ENCODE measurements at places on chromosomes 5 and 9.

- no peak for DNase-seq
Measured at GRCh38 chr5:74295676-74296075, 344.9 kb downstream of the ENC1 start.

DNA sequence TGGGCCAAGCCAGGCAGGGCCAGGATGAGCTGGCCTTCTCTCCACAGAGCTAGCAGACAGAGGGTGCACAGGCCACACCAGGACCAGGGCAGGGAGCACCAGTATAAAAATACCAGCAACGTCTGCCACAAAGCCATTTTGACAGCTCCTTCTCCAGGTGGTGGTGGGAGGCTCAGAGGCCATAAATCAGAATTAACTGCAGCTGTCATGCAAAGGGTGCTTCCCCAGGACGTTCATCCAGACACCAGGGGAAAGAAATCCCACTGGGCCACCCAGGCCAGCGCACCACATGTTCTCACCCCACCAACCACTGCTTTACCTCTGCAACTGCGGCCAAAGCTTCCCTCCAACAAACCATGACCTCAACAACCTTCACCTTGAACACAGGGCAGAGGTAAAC lies 403.7 kb upstream of the TRPC7 start:
- no peak for DNase-seq

GRCh38 chr9:97038611-97039513 lies at the start of gene CTSV:
CTSV (minus strand) TSS chr9:97039142; CDS start chr9:97038043, 1,099 bp downstream.
- peak; percentile 94 for DNase-seq

GRCh38 chr9:136944212-136944518 lies 373 bp downstream of the FBXW5 start:
- DNase-seq = no peak

GRCh38 chr5:43571237-43571636 lies 14.4 kb upstream of the PAIP1 start:
- DNase-seq = no peak

GRCh38 chr9:15736569-15736968 lies 183.7 kb downstream of the CCDC171 start:
- no peak for DNase-seq

- DNase-seq = no peak
Measured at GRCh38 chr5:127933348-127933747, 150.2 kb upstream of the SLC12A2 start.

- no peak for DNase-seq
Measured at GRCh38 chr5:32505756-32506155, 61.2 kb upstream of the ZFR start.

GRCh38 chr5:132055808-132056609 lies 4.4 kb upstream of the IL3 start:
- peak; percentile 1 for DNase-seq

DNA sequence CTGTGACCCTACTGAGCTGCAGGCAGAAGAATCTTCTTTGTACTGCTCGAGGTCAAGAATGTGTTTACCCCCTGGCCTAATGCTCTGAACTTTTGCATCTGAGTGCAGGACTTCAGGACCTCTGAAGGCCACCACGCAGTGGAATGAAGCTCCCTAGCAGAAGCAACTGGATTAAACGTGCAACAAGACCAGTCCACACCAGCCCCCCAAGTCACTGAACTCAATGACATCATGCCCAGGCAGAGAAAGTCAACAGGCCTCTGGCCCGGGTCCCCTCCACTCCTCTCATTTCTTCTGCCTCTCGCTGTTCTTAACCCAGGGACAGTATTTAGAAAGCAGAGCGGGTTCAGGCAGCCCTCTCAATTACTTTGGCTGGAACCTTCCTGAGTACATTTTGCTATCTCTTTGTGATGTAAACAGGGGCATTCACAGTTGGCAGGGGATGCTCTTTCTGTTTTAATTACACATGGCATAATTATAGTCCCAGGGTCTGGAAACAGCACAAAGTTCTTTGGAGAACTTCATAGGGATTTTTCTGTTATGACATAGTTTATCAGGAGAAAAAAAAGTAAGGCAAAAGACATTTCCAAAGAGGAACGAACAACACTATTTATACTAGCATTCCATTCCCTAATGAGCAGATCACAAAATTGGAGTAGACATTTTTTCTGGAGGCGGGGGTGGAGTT lies 108.2 kb upstream of the SPATA31D4 start:
- DNase-seq = no peak

- DNase-seq = no peak
Measured at GRCh38 chr5:53817183-53817582, 256.7 kb downstream of the NDUFS4 start.

- no peak for DNase-seq
Measured at GRCh38 chr5:79527431-79527830, 13.5 kb upstream of the HOMER1 start.

DNA sequence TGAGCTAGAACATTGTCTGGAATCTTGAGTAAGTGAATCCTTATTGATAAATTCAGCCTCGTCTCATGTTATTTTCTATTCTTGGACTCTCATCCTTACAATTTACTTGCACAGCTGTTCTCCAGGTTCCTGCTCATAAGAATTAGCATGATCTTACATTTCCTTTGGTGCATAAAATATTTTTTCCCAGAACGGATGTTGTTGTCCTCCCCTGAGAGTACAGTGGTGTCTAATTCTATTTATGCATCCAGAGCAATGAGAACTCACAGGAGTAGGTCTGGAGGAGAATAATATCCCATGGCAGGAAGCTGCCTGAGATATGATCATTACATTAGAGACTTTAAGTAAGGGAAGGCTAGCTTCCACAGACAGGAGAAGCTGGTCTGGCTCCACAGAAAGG lies 178.4 kb upstream of the MAST4 start:
- no peak for DNase-seq

DNA sequence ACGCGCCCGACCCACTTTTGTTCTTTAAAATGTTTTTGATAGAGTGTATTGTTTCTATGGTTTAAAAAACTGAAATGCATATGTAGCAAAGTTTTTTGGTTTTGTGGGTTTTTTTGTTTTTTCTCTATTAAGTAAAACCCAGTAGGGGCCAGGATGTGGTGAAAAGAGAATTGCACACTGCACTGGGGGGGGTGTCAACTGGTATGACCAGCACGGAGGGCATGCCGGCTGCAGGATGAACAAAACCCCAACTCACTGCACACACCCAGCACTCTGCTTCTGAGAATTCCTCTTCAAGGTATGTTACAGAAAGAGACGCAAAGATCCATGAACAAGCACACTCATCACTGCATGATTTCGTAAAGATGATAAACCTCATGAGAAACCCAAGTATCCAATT lies 75.0 kb downstream of the STK10 start:
- no peak for DNase-seq

GRCh38 chr5:43536972-43537371 lies 19.9 kb downstream of the PAIP1 start:
- DNase-seq = no peak

- DNase-seq = no peak
Measured at GRCh38 chr5:59069438-59070079, 486.7 kb downstream of the RAB3C start.

GRCh38 chr5:176368726-176369125 lies 3.4 kb downstream of the ARL10 start:
- no peak for DNase-seq

DNA sequence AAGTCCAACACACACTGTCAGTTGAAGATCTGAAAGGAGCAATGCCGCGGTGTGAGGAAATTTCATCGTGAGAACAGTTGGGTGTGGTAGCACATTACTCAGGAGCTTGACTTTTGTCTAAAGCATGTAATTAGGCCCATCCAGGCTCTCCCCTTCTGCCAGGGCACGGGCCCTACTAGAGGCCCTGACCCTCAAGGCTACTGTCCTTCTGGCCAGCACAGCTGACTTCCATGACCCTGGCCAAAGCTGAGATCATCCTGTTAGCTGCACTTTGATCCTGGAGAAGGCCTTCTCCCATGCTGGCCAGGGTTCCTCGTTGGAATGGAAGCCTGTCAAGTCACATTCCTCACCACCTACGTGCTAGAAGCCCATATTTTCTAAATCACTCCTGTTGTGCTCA lies 77.8 kb upstream of the SLC1A3 start:
- no peak for DNase-seq

- no peak for DNase-seq
Measured at GRCh38 chr5:17156463-17156862, 61.0 kb upstream of the BASP1 start.

DNA sequence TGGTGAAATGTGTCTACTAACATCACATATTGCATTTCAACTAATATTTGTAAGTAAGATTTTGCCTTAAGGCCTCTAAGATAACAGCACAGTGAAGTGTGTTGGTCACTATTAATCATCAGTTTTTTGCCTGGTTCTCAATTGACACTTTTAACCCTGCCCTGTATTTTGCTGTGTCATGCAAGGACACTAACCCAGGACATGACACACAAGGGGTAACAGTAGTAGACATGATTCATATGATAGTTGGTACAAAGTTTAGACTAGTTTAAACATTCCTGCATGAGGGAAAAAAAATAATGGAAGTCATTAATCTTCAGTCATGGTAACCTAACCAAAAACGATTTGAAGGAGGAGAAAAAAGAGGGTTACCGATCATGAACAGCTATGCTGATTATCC lies 207.0 kb downstream of the DEPDC1B start:
- no peak for DNase-seq

- no peak for DNase-seq
Measured at GRCh38 chr5:135067587-135067986, 33.6 kb upstream of the PITX1 start.

- no peak for DNase-seq
Measured at GRCh38 chr5:176515396-176515795, 21.8 kb downstream of the RNF44 start.

- no peak for DNase-seq
Measured at GRCh38 chr5:122287101-122287500, 24.9 kb upstream of the SNCAIP start.

DNA sequence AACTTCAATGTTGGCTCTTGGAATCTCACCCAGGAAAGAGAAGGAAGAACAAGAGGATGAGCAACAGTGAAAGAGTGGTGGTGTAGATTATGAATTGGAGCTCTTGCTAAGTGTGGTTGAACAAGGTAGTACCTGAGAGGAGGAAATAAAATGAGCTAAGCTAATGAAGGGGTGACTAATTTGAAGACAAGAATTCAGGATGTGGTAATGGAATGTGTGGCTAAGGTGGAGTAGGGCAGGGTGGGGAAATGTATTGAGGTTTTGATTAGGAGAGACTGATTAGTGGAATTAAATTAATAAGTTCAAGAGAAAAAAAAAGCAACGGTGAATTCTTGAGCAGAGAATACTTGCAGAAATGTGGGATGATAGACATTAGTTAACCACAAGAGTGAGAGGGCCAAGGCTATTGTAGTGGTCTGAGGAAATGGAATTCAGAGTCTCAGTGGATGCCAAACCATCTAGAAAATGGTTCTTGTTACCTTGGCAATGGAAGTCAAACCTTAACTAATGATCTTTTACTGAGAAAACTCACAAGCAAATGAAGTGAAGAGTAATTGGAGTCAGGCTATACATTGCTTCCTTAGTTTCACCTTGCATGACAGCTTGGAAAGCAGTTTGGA lies 648.3 kb upstream of the ZNF608 start:
- DNase-seq = no peak

DNA sequence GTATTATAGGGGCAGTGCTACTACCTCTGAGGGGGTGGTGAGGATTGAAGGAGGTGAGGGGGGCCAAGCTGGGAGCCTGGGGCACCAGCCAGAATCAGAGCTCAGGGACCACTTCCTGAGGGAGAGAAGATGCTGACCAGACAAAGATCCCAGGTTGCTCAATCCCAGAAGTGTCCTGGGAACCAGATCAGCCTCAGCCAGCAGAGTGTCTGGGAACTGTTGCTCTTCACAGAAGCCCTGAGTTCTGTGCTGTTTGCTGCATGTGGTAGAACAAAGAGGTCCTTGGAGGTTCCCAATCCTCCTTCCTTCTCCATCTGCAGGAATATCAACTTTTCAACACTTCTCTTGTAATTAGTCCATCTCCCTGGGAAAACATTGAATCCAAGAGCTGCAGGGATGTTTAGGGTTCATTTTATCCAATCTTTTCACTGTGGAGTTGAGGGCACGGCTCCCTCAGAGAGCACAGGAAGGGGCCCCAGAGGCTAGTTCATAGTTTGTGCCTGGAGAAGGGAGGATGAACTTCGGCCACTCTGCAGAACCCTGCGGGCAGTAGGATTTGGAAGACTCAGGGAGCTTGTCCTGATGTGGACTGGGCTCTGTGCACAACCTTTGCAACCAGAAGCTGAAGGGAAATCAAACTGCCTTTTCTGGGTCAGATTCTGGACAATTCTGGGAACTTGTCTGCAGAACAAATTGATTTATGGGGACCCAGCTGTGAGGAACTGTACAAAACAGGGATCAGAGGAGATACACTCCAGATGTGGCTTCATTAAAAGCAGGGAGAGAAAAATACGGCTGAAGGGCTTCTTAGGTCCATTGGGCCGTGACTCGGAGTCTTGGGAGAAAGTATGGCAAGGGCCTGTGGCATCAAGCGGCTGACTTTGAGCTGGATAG lies 57.1 kb downstream of the GALNT12 start:
- DNase-seq = no peak

DNA sequence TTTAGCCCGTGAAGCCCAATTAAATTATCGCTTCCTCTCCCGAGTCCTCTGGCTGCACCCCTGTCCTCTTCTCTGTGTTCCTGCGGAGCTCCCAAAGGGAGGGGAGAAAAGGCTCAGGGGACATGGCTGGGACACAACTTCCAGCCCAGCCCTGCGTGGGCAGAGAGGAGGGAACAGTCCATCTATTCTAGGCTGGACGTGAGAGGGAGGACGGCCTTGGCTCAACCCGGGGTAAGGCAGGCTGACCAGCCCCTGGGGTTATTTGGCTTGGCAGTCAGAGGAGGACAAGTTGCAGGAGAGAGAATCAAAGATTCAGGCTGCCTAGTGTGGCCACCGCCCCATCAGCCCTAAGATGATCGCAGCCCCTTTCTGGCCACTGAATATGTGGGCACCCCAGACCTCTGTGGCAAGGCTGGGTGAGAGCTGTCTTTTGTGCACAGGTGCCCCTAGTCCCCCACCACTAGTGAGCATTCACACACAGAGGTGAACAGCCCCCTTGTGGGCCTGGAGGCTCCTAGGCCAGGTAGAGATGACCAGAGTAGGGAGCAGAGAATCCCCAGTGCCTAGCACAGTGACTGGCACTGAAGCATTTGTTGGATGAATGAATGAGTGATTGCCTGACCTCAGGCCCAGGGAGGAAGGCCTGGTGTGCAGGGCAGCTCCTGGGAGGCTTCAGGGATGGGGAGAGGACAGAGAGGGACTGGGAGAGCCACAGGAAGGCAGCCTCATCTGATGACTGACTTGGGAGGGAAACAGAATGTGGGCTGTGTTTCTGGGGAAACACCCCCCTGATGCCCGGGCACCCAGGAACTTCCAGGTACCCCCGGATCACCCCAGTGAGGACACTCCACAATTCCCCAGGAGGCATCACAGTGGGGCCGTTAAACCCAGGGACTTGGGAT lies 133.9 kb downstream of the C9orf50 start:
- no peak for DNase-seq

DNA sequence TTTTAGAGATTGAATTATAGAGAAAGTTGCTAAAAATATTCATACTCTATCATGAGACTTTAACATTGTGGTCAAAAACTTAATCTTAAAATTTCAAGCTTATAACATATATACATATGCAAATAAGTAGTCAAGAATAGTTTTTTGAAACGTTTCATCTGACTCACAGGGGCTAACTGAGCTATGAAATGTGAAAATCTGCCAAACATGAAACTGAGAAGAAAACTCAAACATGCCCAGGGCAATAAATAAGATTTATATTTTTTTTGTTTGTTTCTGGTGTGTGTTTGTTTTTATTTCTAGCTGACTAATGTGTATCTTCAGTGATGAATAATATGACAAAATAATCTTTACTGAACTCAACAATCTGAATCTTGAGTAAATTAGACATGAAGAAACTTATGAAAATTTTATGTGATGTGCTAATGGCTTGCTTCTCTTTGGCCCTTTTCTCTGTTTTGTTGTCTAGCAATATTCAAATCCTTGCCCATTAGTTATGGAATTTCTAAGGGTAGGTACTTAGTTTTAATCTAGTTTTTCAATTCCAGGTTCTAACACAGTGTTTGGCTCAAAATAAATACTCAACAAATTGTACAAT lies 99.9 kb downstream of the FAM174A start:
- DNase-seq = no peak

All from endothelial cell (in vitro differentiated cells).